NCI-H1436 (cell line): ENCODE measurements at places on chromosomes 1 and 21.
A peak's percentile ranks its signal among the peaks of the same experiment; 100 is the strongest.

GRCh38 chr1:161885003-161885402 lies 118.9 kb downstream of the ATF6 start:
- DNase-seq: no peak

DNA sequence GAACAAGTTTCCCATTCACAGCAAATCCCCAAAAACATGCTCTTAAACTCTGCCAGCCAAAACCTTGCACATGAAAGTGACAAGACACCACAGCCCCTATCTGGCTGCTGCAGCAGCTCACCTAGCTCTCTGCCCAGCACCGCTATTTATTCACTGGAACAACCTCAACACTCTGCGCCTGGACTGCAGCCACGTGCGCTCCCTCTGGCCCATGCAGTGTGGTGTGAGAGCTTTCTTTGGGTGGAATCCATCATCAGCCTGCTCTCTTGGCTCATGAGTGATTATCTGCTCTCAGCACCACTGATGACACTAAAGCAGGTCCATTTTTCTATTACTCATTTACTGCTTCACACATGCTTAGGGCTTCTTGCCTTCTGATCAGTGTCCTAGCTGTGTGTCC lies 11.4 kb downstream of the KCNJ6 start:
- no peak for DNase-seq

- DNase-seq: no peak
Observed at GRCh38 chr21:45859762-45860357, 121.7 kb upstream of the COL6A1 start.

- no peak for DNase-seq
Observed at GRCh38 chr1:112510340-112510739, 1.6 kb downstream of the WNT2B start.

DNA sequence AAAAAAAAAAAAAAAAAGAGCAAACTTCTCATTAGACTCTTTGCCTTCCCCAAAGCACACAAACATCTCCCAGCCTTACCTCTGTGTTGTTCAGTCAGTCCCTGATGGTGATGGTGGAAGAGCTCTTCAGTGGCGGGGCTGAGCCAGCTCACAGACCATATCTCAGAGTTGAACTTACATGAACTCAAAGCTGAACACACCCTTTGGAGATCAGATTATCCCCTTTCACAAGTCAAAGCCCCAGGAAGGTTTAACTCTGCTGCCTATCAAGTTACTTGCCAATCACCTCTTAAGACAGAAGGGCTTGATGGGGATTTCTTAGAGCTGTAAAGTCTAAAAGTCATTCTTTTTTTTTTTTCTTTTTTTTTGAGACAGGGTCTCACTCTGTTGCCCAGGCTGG lies 55.2 kb upstream of the L1TD1 start:
- DNase-seq: no peak

- DNase-seq: no peak
Observed at GRCh38 chr1:107821340-107821739, 143.6 kb downstream of the VAV3 start.

GRCh38 chr1:161069731-161070270 lies at the start of gene ARHGAP30:
Gene ARHGAP30, minus strand, starts transcription at chr1:161069891. Its CDS starts 267 bp downstream, at chr1:161069624.
- DNase-seq: no peak

- DNase-seq: no peak
Observed at GRCh38 chr1:231940701-231941100, 314.1 kb downstream of the DISC1 start.

- no peak for DNase-seq
Observed at GRCh38 chr1:76054359-76054758, 20.2 kb upstream of the ST6GALNAC3 start.

- DNase-seq: no peak
Observed at GRCh38 chr1:30034627-30035521, 688.5 kb downstream of the MATN1 start.

- no peak for DNase-seq
Observed at GRCh38 chr1:219539645-219540254, 73.2 kb downstream of the ZC3H11B start.

DNA sequence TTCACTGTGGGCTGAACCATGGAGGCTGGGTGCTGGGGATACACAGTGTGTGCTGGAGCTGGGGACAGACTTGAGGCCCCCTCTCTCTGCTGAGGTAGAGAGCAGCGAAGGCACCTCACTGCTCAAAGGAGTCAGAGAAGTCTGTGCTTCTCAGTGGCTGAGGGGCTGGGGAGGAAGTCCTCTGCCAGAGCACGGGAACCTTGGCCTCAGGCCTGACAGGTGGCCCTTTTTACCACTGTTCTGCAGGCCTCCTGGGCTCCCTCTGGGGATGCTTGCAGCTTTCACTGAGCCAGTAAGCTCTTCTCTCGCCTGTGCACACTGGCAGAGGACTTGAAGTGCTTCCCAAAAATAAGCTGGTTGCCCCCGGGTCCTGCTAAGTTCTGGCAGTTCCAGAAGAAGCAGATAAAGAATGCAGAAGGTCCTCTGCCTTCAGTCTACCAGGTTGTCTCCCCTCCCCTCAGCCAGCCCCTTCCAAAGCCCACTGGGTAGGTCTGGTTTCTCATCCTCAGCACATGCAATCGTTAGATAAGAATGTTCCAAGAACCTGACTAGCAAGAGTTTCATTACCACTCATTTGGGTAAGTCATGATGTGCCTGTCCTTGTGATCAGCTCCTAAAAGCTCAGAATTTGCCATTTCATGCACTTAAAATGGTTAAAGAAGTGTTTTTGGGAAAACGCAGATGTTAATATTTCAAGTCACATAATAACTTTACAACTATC lies 53.9 kb downstream of the TENT5C start:
- DNase-seq: no peak

GRCh38 chr1:216815260-216816131 lies 92.3 kb upstream of the ESRRG start:
- peak; percentile 78 for DNase-seq

DNA sequence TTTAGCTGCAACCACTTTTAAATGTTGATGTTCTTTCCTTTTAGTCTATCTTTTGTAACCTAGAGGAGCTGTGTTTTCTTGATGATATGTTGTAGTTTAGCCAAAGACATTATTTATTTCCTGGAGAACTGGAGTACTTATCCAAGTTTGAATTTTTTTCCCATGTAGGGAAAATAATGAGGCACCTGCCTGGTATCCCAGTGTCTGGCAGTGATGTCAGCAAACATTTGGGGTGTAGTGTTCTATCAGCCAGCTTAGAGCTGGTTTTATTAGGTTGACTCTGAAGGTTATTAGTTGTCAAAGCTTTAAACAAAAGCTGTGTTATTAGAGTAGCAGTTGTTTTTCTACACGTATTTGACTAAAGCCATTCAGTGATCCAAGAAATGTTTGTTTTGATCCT lies 3.2 kb downstream of the CTPS1 start:
- no peak for DNase-seq

- DNase-seq: no peak
Observed at GRCh38 chr21:44377922-44378645, 24.7 kb downstream of the TRPM2 start.

DNA sequence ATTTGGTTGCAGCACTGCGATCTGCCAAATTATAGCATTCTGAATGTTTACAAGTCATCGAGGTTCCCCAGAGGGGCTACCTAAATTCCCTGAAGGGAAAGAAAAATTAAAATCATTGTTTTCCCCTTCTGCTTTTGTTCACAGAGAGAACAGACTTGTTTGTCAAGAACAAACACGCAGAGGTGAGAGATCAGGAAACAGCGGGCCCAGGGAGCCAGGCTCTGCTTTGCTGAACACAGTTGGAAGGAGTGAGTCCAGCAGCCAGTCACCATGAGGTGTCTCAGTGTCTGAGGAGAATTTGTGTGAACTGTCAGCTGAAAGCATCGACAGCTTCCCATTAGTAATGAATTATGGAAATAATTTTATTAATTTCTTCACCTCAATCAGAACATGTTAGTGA lies 52.5 kb downstream of the RWDD3 start:
- DNase-seq: peak; percentile 54

GRCh38 chr1:12634156-12634555 lies 9.7 kb upstream of the AADACL4 start:
- DNase-seq: no peak

DNA sequence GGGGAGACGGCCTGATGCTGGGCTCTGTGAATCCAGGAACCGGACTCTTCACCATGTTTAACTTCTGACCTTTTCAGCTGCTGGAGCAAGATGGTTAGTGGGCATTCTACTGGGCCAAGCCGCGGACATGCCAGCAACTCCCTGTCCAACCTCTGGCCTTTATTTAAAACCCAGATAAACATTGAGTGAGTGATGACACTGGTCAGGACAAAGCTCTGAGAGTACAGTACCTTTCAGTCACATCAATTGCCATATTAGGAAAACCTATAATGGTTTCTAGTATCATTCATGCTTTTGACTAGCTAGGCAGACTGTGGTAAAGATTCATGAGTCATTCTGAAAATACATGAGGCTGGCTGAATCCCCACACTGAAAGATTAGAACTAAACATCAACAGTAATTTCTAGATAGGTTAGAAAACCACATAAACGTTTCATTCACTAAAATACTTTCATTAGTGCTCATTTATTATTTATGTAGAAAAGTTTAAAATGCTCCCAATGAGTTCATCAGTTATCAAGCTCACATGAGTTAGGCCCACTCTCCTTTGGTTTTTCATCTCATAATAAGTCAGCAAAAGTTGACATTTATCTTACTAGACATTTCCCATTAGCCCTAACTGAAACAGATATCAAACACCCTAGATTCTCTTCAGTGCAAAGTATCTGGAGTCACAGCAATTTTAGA lies 7.1 kb upstream of the ACTA1 start:
- no peak for DNase-seq

DNA sequence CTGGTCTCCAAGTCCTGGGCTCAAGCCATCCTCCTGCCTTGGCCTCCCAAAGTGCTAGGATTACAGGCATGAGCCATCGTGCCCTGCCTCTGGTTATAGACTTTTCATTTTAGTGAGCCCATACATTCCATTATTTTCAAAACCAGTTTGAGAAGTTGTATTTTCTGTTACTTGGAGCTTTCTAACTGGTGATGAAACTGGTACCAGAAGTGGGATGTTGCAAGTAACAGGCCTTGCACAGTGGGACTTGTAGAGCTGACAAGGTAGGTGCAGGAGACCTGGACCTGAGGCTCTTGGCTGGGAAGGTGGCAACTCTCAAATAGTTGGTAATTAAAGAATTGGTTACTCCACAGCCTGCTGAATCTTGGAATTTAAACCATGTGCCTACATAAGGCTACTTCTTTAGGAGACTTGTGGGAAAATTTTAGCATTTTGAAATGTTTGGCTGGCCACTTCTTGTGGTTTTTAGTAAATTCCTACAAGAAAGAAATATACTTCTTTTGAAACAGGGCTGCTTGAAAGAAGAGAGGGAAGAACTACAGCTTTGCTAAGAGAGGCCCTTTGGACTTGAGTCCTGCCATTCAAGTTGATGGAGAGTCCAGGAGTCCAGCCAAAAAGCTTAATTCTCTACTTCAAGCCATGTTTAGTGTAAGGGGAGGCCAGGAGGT lies 9.8 kb upstream of the ALPL start:
- DNase-seq: no peak

DNA sequence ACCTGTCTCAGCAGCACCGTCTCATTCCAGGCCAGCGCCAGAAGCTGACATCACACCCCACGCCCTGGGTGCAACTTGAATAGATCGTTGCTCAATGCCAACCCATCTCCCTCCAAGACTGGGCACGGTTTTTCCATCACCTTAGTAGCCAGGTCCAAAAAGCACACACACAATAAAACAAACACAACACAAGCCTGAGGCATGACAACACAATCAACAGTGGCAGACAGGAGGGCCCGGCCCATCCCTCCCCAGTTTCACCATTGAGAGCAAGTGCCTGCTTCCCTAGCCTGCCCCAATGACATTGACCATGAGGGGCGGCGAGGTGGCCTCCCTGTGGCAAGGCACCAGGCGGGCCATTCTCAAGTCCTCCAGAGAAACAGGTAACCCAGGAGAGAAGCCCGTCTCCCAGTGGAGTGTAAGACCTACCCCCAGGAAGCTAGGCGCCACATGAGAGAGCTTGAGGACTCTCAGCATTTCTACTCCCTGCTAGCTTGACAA lies 2.7 kb downstream of the IFFO2 start:
- DNase-seq: no peak

DNA sequence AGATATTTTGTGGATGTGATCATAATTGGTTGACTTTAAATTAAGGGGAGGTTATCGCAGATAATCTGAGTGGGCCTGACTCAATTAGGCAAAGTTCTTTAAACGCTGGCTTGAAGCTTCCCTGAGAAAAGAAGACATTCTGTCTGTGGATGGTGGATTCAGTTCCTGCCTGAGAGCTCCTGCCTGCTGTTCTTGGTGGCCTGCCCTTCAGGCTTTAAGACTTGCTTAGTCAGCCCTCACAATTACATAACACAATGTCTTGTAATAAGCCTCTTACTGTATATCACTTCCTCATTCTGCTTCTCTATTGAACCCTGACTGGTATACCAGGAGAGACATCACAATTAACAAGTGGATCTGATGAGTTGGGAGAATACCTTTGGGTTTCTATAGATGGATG lies 50.2 kb downstream of the KCNJ6 start:
- DNase-seq: no peak

DNA sequence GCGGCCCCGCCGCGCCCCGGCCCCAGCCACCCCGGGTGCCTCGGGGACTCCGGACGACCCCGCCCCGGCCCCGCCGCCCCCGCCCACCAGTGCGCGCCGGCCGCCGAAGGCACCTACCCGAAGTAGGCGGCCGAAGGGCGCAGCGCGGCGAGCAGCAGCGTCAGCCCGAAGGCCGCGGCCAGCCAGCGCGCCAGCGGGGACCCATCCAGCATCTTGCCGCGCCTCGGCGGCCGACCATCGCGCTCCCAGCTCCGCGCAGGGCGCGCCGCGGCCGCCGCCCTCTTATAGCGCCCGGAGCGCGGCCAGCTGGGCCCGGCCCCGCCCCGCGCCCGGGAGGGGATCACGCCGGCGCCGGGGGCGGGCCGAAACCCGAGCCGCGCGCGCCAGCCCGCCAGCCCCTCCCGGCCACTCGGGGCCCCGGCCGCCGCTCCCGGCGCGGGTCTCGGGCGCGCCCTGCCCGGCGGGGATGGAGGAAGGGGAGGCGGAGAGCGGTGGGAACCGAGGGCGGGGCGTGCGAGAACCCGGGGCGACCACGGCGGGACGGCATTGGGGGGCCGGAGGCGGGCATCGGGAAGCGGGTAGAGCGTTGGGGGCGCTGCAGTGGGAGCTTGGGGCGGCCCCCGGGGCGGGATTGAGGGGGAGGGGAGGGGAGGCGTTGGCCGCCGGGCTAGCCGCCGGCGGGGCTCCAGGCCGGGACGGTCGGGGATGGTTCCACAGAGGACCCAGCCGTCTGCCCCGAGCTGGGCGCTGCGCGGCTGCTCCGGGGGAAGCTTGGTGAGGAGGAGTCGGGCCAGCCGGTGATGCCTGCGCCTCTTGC lies at the start of gene WNT9A:
WNT9A (minus strand) TSS at position 257 of the 817 bp plus-strand sequence; CDS start at position 212, 45 bp downstream.
- peak; percentile 74 for DNase-seq

DNA sequence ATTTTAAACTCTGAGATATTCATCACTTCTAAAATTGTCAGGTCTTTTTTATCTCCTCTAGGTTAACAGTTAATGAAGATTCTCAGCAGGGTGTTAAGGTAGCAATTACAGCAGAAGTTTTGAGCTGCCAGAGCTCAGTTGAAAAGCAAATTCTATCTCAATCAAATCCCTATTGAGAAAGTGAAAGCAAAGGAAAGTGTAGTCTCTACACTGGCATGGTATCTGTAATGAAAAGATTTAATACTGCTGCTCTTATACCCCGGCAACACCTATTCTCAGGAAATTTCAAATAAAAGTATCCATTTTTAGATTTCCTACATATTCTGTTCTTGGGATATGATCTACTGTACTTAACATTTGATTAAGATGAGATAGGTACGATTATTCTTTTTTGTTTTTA lies 913.5 kb downstream of the MRPL39 start:
- no peak for DNase-seq

- DNase-seq: no peak
Observed at GRCh38 chr1:67404212-67404620, 26.0 kb downstream of the SERBP1 start.

GRCh38 chr1:214505134-214505533 lies 46.3 kb downstream of the PTPN14 start:
- DNase-seq: no peak
